ENCODE measurements at places on chromosomes 7 and 10. TPM values are rescaled to one million over a fixed set of nuclear protein-coding genes. Genes with fewer than 3 reads are reported as not detected.

DNA sequence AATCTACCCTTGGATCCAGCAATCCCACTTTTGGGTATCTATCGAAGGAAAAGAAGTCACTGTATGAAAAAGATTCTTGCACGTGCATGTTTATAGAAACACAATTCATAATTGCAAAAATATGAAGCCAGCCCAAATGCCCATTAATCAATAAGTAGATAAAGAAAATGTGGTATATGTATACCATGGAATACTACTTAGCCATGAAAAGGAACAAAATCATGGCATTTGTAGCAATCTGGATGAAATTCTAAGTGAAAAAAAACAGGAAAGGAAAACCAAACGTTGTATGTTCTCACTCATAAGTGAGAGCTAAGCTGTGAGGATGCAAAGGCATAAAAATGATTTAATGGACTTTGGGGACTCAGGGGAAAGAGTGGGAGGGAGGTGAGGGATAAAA, 18.2 kb upstream of the CASD1 start:
- no peak for DNase-seq

DNA sequence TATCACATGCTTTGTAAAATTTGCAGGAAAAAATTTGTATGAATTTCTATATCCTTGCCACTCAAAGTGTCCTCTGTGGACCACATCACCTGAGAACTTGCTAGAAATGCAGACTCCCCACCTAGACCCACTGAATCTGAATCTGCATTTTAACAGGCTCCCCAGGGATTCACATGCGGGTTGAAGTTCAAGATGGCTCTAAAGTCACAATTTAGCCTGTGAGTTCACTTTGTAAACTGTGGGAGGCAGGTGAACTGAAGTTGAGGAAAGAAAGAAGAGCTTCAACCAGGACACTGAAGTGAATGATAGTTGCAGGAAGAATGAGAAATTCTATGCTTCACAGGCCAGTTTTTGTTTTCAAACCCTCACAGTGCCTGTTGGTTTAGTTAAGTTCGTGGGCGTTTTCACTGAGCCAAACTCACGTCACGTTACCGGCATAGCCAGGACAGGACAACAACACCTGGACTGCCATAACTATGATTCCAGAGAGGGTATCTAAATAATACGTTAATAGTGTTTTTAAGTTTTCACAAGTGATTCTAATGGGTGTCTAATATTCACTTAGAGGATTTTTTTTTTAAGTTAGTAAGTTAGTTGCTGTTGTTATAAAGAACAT, 240.0 kb downstream of the PHTF2 start:
- no peak for DNase-seq

The MLXIPL gene
- total RNA-seq = not detected

The HYAL4 gene
- not detected for total RNA-seq
